NCI-H774 (cell line): ENCODE measurements at places on chromosomes 2 and 18.
A peak's percentile ranks its signal among the peaks of the same experiment; 100 is the strongest.

DNA sequence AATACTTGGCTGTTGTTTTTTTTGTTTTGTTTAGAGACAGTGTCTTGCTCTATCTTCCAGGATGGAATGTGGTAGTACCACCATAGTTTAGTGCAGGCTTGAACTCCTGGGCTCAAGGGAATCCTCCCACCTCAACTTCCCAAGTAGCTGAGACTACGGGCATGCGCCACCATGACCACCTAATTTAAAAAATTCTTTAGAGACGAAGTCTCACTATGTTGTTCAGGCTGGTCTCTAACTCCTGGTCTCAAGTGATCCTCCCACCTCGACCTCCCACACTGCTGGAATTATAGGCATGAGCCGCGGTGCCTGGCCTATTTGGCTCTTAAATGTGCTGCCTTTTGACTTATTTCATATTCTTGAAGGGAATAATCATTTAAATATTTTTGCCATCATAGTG lies 60.1 kb downstream of the PTPN4 start:
- no peak for DNase-seq

DNA sequence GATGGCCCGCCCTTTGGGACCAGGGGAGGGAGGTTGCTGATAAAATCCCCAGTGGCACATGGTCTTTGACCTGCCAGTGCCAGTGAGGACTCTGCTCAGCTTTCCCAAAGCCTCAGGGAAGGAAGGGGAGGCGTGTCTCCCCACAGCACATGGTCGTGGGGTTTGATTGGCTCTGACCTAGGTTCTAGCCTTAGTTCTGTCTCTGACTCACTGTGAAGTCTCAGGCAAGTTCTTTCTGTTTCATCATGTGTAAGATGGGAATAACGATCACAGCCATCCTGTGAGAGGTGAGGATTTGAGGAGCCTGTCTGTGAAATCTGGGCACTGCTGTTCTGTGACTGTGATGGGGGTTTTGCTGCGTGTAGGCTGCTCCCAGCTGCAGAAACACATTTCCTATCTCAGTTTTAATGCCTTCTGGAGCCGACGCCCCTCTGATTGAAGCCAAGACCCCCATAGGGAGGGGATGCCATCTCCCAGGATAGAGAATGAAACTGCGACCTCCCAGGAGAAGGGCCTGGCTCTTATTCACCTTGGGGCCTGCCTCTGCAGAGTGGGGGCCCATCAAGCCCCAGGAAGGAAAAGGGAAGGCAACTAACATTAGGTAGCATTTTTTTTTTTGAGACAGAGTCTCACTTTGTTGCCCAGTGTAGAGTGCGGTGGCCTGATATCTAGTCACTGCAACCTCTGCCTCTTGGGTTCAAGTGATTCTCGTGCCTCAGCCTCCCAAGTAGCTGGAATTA lies 84.0 kb downstream of the DDX1 start:
- DNase-seq: no peak

DNA sequence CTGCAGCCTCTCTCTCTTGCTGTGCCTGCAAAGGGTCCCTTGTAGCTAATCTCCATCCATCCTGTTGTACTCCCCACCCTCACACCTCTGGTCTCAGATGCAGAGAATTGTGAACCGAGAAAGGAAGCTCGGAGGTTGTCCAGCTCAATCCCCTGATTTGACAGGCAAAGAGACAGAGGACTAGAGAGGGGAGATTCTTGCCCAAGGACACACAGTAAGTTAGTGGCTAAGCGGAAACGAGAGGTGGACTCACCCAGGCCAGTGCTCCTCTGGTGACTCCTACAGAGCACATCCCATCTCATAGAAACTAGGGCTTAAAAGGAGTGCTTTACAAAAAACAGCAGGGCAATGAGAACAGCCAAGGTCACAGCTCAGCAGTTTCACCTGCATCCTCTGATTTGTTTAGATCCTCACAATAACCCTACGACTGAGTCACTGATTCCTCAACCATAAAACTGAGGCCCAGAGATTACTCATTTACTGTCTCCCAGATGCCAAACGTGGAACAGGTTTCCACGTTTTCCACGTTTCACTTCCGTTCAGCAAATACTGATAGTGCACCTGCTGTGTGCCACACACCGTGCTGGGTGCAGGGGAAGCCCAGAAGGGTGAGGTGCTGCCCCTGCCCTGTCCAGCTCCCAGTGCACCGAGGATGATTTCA lies 22.1 kb downstream of the EHD3 start:
- no peak for DNase-seq

DNA sequence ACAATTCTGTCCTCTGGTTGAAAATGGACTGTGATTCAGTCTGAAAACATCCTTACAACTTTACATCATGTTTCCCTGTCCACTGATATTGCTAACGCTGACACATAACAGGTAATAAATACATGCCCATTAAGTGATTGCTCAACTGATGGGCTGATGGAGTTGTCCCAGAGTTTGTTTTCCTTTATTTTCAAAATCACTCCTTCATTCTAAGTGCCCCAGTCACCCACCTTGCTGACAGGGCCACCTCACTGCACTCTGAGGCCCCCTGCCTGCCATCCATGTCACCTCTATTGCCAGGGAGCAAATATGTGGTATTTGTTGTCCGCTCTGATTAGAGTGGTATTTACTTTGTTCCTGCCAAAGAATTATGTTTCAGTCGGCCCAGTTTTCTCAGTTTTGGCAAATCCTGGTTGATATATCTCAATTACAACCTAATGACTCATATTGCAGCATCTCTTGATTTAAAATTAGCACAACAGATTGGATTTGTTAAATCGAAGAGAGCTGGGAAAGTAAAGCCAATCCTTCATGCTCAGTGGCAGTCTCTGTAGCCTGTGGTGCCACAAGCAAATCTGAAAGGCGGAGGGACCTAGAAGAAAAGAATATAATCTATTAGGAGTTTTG lies 105.1 kb downstream of the RDH14 start:
- DNase-seq: peak; percentile 18

DNA sequence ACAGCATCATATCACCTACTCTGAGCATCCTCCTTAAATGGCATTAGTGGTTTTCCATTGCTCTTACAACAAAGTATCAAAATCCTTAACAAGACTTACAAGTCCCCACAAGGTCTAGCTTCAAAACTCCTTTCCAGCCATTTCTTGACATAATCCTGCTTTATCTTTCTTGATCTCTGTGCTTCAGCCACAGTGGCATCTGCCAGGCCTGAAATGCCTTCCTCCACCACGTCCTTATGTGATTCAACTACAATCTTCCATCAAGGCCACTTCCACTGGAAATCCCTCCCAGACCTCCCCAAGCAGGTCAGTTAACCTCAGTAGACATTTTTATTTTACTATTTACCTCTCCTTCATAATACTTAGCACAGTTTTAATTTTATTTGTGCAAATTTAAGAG lies 83.8 kb upstream of the CCDC150 start:
- DNase-seq: no peak

- no peak for DNase-seq
Measured at GRCh38 chr2:160309585-160309984, 109.5 kb upstream of the ITGB6 start.

DNA sequence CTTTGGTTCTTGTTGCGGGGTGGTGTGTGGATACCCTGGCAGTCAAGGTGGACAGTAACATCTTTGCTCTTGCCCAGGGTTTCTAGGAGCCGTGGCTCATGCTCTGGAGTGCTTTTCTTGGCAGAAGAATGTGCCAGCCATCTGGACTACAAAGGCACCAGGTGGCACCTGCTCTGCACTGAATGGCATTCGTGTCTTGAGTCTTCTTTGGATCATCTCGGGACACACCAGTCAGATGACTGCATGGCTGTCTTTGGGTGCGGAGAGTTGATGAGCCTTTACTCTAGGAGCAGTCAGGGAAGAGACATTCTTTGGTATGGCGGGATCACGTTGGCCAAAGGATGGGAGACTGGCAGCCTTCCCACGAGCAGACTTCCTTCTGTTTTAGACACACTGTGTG lies 104.1 kb upstream of the SEC11C start:
- no peak for DNase-seq

DNA sequence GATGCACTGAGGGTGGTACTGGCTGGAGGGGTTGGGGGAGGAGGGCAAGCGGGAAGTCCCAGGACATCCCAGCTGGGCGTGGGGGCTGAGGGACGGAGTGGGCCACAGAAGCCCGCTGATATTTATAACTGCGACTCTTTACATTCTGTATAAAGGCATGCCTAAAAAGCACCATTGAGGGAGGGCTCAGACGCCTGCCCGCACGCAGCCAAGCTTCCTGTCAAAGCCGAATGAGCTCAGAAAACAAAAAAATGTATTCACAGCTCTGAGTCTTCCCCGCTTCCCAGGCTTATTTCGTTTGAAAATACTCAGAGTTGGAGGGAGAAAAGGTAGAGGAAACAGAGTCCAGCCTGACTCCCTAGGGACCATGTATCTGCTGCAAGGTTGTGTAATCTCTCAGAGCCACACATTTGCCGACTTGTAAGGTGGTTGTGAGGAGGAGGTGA lies 170.1 kb upstream of the HAAO start:
- no peak for DNase-seq

DNA sequence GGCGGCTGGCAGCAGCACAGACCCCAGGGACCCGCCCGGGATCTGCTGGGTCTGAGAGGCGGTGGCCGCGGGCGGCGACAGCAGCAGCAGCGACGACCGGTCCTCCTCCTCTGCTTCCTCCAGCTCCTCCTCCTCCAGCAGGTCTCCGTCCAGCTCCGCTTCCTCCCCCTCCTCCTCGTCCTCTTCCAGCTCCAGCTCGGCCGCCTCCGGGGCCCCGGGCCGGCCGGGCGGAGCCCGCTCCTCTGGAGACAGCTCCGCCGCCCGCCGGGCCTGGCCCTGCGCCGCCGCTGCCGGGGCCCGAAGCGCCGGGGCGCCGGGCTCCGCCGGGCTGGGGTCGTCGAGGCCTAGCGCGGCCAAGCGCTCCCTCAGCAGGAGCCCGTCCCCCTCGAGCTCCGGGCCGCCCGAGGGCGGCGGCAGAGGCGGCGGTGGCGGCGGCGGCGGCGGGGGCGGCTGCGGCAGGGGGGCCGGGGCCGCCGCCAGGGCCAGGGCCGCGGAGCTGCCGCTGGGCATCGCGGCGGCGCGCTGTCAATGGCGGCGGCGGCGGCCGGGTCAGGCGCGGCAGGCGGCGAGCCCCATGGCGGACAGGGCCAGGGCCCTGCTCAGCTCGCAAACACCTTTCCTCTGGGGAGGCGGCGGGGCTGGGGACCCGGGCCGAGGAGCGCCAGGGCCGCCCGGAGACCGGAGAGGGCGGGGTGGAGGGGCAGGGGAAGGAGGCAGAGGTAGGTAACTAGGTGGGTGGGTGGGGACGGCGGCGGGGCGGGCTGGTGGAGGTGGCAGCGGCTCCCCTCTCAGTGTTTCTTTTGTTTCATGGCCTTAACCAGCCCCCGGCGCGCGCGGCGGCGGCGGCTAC lies 445 bp downstream of the MEX3C start:
- no peak for DNase-seq

DNA sequence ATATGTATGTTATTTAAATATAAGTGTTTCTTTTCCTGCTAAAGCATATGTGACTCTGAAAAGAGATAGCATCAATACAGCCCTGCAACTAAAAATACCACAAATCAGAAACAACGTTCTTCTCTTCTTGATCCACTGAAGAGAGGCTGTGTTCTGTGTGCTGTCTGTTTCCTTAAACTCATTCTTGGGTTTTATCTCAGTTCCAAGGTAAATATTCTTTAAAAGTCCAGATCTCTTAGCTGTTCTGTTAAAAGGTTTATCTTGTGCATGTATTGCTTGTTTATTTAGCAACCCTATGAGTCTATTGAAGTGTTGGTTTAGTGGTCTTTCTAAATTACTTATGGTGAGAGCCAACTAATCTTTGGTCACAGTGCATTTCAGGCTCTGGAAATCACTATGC lies 173.3 kb upstream of the NT5C1B start:
- DNase-seq: no peak

DNA sequence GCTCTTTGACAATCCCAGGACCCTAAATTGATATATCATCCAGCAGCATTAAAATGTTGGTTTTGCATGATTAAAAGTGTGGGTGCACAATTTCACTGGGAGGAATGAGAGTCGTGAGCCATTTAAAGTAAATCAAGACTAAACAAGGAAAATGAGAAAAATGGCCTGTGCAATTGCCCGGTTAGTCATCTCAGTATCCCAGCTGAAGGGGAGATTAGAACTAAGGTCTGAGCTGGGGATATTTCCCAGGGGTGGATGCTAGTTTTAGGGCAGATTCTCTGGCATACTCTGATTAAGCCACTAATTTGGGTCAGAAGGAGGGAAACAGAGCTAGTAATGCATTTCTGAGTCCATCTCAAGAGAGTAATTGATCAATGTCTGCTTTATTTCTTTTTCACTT lies 177.2 kb downstream of the EN1 start:
- no peak for DNase-seq
